ENCODE measurements at places on chromosomes 1 and 21.

DNA sequence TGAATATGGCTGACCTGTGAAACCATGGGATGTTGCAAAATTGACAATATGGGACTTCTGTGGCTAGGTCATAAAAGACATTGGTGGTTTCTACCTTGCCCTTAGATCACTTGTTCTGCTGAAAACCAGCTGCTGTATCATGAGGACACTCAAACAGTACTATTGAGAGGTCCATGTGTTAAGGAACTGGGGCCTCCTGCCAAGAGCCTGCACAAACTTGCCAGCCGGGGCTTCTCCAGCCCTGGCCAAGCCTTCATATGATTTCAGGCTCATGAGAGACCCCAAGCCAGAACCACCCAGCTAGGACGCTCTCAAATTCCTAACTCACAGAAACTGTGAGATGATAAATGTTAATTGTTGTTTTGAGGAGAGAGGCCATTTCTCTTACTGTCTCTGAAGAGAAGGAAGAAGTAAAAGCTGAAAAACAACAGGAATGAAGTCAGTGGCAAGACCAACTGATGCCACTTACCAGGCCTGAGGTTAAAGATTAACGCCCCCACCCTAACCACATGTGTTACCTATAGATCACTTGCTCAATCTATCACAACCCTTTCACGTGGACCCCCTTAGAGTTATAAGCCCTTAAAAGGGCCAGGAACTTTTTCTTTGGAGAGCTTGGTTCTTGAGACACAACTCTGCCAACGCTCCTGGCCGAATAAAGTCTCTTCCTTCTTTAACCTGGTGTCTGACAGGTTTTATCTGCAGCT lies 3.9 kb upstream of the PITHD1 start:
- no peak for DNase-seq

- peak; percentile 20 for DNase-seq
Measured at GRCh38 chr1:81731989-81732388, 68.7 kb upstream of the ADGRL2 start.

DNA sequence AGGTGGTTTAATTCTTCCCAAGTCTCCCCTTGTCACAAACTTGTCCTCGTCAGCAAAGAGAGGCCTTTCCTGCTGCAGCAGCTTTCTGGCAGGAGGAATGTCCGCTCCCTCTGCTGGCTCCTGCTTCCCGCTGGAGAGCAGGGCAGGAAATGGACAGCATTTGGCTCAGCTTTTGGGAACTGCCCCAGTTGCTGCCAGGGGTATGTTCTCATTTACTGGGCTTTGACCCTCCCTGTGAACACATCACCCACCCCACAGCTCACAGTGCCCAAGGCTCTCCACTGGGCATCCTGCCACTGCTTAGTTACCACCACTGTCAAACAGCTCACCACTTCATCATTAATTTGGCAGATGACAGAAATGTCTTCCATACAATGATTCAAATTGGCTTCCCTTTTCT lies 75.4 kb downstream of the MRPL37 start:
- no peak for DNase-seq

- no peak for DNase-seq
Measured at GRCh38 chr21:37688952-37689659, 227.2 kb downstream of the KCNJ6 start.

- DNase-seq: no peak
Measured at GRCh38 chr1:22578732-22579361, 15.6 kb downstream of the EPHA8 start.

DNA sequence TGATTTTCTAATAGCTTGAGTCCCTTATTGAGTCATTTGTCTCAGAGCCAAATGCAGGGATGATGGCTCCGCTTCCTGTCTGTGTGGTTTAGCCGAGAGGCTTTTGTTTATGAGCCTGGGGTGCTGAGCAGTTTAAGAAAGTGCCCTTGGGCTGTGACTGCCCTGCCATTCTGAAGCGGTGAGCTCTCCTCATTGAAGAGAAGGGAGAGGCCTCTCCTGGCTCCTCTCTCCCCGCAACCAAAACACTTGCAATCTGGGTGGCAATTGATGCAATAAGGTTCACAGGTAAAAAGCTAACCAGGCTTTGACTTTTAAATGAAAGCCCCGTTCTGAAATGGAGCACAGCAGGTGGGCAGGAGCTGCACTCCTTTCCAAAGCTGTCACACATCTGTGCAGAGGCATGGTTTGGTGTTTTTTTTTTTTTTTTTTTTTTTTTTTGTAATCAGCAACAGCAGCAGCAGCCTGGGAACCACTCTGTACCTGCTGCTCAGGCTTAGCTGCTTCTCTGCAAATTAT lies 403.7 kb downstream of the SIPA1L2 start:
- peak; percentile 26 for DNase-seq

DNA sequence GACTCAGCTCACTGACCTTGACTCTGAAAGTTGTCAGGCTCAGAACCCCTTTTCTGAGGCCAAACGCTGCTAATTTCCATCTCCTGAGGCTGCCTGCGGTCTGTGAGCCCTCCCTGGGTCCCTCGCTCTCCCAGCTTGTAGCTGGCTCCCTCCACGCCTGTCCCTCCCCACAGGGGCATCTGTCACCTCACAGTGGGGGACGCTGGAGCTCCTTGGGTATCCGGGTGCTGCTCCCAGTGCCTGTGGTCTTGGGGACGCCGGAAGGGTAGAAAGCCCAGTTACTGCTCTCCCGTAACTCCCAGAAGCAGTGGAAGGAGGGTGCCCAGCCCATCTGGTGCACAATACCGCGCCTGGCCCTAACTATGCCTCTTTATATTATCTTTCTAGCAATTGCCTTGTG lies 13.0 kb upstream of the MMEL1 start:
- DNase-seq: no peak

- DNase-seq: no peak
Measured at GRCh38 chr1:22365331-22366295, 86.0 kb upstream of the ZBTB40 start.

DNA sequence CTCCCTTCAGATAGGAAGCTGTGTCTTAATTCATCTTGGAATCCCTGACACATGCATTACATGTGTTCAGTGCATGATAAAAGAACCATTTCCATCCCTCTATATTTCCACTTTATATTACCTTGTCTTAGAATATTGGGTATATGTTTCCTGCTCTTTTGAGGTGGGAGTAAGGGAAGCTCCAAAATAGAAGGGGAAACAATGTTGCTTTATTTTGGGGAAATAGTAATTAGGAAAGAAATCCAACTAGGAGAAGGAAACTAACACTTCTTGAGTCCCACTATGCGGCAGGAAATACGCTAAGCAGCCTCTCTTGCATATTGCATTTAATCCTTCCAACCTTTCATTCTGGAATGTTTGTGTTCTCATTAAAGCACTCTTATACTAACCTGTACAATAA lies 89.4 kb upstream of the VAV3 start:
- no peak for DNase-seq

- DNase-seq: no peak
Measured at GRCh38 chr1:177219554-177220458, 49.0 kb downstream of the BRINP2 start.

DNA sequence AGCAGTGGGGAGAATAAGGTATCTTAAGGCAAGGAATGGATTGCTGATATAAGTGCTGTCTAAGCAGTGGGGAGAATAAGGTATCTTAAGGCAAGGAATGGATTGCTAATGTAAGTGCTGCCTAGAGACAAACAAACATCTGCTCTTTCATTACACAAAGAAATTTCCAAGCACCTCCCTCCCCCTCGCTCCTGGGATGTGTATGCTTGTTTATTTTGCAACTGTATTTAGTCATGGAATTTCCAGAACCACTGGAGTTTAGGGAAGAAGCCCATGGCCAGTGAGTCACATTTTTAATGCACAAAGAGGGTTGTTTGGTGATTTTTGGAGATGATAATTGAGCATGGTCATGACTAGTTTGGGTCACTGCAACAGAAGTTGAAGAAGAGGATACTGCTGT lies 21.5 kb downstream of the PDPN start:
- DNase-seq: peak; percentile 60

- no peak for DNase-seq
Measured at GRCh38 chr1:183732236-183732880, 72.6 kb upstream of the RGL1 start.

- DNase-seq: no peak
Measured at GRCh38 chr1:55912438-55912837, 666.9 kb downstream of the PLPP3 start.

- DNase-seq: no peak
Measured at GRCh38 chr1:111227851-111228747, 586 bp downstream of the CHI3L2 start.

DNA sequence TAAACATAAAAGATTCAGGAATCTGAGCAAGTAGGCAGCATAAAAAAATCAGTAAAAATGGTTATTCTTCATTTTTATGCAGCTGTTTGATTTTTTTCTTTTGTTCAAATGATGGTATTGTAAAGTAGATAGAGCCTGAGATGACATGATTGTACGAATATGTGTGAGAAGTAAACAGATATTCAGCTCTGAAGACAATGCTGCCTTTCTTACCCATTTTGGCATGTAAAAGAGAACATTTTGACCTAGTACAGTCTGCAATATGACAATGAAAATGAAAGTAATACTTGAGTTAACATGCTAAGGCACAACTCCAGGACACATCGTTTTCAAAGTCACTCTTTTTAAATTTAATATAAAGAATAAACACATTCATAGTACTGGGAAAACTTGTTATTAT lies 95.7 kb upstream of the NCAM2 start:
- no peak for DNase-seq

- DNase-seq: no peak
Measured at GRCh38 chr1:52166996-52167753, 25.3 kb downstream of the ZFYVE9 start.

GRCh38 chr21:26169061-26169610 lies 1.4 kb downstream of the APP start:
- DNase-seq: no peak

DNA sequence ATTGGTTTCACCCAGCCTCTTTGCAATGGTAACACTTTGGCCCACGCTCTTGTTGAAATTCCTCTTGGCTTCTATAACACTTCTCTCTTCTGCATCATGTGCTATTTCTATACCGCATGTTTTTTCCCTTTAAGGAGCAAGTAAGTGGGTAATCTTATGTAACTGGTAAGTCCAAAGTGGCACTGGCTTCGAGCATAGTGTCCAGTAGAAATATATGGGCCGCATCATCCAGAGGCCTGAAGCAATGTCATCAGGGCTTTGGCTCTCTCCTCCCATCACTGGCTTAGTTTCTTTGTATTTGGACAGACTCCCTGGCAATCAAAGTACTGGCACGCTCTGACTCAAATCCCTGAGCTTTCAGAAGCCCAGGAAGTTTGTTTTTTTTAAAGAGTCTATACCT lies 17.5 kb downstream of the CHML start:
- no peak for DNase-seq

DNA sequence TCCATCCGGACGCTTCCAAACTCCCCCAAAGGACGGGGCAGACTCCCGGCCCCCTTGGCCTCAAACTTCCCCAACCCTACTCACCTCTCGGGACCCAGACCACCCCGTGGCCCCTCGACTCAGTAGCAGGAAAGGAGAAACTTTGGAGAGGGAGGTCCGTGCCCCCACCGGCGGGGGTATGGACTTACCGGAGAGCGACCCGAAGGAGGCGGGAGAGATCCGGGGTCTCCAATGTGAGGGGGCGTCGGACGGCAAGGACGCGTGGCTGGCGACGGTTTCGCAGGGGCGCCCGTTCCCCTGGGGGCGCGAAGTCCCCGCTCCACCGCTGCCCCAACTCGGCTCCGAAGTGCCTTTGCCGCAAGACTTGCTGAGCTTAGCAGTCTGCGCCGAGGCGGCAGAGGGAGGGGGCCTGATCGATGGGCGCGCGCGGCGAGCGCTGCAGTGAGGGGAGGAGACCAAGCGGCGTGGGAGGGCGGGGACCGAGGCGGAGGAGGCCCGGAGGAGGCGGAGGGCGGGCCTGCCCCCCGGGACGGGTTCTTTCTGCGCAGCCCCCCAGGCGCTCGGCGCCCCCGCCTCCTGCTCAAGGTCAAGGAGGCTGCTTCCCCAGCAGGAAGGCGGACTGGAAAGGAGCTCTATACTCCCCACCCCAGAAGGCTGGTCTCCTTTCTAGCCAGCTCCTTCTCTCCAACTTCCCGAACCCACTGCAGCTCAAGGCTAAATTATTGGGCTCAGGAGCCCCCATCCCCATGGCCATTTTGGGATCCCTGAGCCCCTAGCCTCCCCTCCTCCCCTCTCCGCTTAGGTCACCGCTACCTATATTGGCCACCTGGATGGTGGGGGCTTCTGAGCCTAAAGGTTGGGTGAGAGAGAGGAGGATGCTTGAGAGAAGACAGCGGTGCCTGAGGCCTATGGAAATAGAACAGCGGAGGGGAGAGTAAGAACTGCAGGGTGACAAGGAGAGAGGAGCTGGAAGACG lies at the start of gene SYT2:
Gene SYT2, minus strand, starts transcription at position 385 of the 976 bp plus-strand sequence. CDS start 104,682 bp downstream, outside the sequence.
- DNase-seq: no peak

- DNase-seq: no peak
Measured at GRCh38 chr1:219534991-219535390, 77.9 kb downstream of the ZC3H11B start.

- DNase-seq: no peak
Measured at GRCh38 chr21:33396951-33397350, 6.3 kb upstream of the IFNGR2 start.

GRCh38 chr1:203182387-203182953 lies 4.0 kb downstream of the CHI3L1 start:
- no peak for DNase-seq

DNA sequence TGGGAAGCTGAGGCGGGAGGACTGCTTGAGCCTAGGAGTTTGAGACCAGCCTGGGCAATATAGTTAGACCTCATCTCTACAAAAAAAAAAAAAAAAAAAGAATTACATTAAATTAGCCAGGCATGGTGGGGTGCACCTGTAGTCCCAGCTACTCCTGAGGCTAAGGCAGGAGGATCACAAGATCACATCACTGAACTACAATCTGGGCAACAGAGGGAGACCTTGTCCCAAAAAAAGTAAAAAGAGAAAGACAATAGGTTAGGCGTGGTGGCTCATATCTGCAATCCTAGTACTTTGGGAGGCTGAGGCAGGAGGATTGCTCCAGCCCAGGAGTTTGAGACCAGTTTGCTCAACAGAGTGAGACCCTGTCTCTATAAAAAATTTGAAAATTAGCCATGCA lies 130.3 kb downstream of the TIAM1 start:
- no peak for DNase-seq

DNA sequence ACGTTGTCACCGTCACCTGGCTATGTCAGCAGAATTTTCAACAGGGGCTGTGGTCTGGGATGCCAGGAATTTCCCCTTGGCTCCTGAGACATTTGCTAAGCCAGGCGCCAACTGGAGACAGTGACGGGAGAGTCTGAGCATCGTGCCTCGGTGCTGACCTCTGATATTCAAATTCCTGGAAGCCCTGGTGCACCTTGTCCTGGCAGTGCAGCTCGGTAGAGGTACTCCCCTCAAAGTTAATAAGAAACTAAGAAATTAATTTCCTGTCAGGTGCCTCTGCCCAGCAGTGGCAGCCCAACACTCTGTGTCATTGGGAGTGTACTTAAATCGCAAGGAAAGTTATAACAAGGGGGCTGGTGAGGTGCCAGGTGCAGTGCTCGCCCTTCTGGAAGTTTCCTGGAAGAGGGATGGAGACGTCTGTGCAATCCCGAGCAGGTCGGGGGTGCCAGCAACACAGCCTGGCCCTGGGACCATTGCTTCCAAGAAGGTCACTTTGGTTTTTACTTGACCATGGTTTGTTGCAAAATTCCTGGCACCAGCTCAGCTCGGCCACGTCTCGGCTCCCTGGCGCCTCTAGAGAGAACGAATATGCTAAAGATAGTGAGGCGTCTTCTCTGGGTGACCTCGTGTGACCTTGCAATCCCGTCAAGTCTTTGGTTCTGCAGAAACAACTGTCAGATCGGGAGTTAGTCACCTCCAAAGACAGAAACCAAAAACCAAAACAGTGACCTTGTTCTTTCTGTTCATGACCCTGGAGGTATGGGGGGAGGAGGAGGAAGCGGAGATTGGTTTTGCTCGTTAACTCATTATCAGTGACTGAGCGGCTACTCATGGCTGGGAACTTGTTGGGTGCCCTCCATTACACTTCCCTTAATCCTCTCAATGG lies 149.5 kb upstream of the VAMP3 start:
- DNase-seq: no peak

GRCh38 chr1:43706598-43707189 lies 642 bp upstream of the ST3GAL3 start:
- DNase-seq: no peak
